ENCODE measurements at places on chromosomes 16 and 17.

- DNase-seq: peak; percentile 76
Measured at GRCh38 chr17:49694847-49695697, 12.7 kb downstream of the SLC35B1 start.

GRCh38 chr16:20624882-20625807 lies 49.0 kb upstream of the ACSM2B start:
- DNase-seq: no peak

DNA sequence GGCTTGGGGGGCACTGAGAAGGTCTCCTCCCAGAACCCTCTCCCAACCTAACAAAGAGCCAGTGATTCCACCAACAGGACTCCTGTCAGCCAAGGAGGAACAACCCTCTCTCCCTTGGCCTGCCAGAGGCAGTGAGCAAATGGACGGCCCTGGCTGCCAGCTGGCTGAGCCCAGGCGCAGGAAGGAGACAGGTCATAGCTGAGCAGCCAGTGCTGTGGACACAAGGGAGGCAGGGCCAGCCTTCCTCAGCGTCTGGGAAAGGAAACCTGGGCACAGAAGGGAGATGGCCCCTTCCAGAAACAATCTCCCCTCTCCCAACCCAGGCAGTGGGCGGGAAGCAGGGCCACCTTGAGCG lies 2.1 kb downstream of the MPO start:
- no peak for DNase-seq

DNA sequence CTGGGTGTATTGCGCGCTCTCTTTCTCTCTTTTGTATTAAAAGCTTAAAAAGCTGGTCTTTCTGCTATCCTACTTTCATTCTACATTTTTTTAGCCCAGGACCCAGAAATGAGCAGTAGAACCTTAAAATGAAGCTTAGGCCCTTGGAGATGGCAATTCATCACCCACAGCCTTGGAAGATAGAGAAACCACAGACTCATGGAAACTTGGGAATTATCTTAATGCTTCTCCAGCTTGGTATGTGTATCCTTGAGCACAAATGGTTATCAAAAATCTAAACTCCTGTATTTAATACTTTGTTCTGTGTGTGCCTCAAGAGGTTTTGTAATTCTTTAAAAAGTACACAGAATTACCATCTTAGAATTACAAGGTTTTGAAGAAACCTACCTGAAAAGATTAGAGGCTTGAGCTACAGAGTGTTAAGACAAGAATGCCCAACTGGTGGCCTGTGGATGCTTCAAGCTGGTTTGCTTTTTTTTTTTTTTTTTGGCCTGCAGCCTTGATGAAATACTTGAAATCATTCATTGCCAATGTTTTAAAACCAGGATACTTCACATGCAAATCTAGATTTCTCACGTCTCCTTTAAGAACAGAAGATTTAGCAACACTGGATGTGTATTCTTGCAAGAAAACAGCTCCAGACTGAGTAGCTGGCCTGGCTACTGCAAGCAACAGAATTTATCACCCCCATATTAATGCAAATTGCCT lies 105.0 kb downstream of the XYLT1 start:
- DNase-seq: no peak

DNA sequence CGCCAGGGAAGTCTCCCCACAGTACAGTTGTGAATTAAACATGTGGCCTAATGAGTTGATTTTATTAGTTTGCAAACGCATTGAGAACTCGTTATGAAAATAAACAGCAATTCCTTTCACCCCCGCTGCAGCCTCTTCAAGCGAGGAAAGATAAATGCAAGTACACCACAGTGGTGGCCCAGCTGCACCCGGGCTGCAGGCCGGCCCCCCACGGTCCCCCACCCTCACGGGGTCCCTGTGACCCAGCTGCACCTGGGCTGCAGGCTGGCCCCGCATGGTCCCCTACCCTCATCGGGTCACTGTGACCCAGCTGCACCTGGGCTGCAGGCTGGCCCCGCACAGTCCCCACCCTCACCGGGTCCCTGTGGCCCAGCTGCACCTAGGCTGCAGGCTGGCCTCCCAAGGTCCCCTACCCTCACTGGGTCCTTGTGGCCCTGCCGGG lies 32.2 kb downstream of the SDK2 start:
- DNase-seq: no peak

- no peak for DNase-seq
Measured at GRCh38 chr16:88355389-88356123, 27.2 kb upstream of the ZNF469 start.

DNA sequence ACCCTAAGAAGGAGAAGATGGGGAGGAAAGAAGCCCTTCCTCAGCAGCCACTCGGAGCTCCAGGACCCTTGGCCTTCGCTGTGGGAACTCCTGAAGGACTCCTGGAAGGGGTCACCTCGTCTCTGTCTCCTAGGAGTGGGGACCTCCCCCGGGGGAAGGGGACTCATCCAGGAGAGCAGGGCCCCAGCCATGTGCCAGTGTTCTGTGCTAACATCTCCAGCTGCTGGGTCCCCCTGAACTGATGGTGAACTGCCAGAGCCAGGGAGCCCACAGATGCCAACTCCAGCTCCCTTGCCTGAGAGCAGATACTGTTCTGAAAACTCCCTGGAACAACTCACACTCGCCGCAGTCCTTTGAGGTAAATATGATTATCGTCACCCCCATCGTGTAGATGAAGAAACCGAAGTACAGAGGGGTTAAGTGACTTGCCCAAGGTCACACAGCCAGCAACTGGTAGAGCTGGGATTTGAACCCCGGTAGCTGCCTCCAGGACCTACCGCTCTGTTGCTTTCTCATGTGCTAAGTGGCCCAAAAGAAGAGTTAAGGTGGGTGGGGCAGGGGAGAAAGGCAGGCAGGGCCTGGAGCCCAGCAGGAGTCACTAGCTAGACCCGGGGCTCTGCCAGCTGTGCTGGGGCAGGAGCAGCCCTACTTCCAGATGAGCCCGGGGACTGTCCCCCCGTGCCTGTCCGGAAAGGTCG lies 10.5 kb downstream of the TIMM22 start:
- DNase-seq: no peak

- no peak for DNase-seq
Measured at GRCh38 chr16:86089334-86089900, 190.5 kb downstream of the IRF8 start.

DNA sequence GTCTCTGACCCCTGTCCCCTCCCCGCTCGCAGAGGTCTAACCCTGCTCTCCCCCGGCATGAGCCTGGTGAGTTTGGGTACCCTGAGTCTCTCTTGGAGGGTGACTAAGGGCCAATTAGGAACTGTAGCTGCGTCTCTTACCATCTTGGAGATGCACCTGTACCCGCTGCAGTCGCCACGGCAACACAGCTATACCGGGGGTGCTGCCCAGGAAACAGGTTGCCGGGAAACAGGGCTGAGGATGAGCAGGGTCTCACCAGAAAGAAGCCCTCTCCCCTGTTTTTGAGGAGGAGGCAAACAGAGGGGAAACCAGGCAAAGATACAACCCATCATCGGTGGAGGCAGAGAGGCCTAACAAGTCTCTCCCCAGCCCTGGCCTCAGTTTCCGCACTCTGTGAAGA lies 140.2 kb downstream of the TMEM132E start:
- DNase-seq: no peak

- no peak for DNase-seq
Measured at GRCh38 chr16:85042167-85042526, 14.6 kb downstream of the KIAA0513 start.

DNA sequence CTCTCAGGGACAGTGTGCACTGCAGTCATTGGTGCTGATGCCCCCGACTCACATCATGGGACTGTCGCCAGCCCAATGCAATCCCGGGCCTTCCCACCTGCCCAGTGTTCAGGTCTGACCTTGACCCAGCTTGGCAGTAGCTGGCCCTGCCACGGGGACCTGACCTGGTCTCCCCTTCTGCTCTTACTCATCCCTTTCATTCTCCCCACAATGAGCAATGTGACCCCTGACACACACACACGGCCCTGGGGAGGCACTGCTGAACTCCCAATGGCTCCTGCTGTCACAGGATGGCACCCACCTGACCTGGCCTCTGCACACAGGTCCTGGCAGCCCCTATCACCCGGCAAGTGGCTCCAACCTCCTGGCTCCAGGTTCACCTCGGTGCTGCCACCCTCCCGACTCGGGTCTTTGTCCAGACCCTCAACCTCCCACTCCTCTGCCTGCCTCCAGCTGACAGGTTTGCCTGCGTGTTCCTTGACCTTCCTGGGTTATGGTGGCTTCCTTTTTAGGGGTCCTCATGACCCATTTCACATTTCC lies 6.6 kb downstream of the CD300C start:
- DNase-seq: no peak

DNA sequence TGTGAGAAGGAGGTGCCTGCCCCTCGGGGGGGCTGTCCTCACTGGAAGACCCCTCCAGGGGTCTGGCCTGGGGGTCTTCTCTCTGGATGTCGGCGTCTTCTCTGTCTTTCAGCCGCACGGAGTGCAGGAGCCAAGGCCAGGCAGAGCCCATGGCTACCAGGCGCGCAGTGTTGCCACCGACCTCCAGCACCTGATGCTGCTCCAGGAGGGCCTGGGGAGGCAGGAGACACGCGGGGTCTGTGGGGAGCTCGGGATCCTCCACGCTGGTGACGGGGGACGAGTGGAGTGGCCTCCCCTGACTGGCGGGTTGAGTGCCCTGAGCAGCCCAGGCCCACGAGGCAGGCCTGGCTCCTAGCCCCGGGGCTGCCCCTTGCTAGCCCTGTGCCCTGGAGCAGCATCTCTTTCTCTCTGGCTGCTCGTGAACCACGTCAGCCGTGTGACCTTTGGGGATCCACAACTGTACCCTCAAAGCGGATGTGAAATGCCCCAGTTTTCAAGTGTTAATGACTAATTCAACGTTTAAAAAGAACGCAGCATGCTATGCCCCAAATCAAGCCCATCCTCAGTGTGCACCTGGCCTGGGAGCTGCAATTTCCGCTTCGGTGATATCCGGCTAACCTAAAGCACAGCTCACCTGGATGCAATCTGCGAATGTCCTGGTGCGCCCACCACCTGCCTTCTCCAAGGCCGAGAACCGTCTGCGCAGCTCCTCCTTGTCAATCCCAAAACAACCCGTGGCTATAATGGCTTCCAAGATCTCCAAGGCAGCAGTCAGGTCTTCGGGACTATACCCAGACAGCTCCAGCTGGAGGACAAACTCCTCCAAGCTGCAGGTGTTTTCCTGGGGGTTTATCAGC lies 62.9 kb downstream of the IL21R start:
- DNase-seq: peak; percentile 37

DNA sequence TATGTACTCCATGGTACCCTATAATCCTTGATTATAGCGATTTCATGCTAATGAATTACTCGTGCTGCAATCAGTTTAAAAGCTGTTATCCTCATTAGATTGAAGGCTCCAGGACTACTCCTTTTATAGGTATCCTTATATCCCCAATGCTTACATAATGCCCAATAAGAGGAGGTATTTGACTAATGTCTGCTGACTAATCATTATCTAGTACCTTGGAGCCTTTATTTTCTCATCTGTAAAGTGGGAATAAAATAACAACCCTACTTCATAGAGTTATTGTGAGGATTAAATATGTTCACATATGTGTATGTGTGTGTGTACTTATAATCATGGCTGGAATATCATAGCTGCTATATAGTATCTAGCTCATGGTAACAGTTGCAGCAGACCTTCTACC lies 1031.5 kb downstream of the CDH11 start:
- no peak for DNase-seq

GRCh38 chr17:83083368-83084201 lies 4.2 kb downstream of the METRNL start:
- DNase-seq: peak; percentile 67

DNA sequence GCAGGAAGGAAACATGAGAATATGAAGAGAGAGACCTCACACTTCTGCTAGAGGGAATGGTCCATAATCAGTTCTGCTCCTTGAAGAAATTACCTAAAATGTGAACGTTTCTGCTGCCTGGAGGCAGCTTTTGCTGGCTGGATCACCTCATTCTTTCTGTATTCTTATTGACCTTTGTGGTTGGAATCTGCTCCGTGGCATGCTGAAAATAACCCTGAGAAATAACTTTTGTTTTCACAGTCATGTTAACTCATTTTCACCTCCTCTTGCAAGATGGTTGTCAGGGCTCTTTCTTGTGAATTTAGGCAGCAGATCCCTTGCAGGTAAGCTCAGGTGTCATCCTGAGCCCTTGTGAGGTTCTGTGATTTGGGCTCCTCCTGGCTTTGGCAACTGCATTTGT lies 70.2 kb downstream of the IRF8 start:
- DNase-seq: no peak

- DNase-seq: peak; percentile 36
Measured at GRCh38 chr17:7684851-7685532, 2.3 kb downstream of the TP53 start.

GRCh38 chr16:88809068-88809675 lies 2.6 kb downstream of the APRT start:
- no peak for DNase-seq

DNA sequence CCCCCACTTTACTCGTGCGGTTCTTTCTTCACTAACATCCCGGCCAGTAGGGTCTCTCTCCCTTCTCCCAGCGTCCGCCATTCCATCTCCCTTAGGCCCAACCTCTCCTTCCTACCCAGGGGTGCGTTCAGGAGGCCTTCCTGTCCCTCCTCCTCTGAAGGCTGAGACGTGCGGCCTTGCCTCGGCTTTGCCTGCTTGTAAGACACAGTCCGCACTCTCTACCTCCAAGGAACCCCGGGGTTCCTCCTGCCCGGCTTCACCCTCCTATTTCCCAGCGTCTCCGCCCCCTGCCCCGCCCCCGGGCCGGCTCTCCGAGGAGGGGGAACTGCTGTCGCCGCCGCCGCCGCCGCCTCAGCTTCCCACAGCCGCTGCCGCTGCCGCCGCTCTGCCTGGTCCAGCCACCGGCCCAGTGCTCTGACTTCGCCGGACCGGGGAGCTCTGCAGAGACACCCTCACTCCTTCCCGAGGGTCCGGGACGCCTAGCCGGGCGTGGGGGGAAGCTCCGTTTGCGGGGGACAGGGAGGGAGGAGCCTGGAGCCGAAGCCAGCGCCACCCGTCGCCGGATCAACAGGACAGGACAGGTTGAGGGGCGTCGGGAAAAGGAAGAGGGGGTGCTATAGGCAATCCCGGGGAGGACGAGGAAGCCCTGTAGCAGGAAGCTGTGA lies 1.2 kb upstream of the FGF11 start:
- DNase-seq: peak; percentile 49

GRCh38 chr17:30300818-30301217 lies 9.1 kb upstream of the BLMH start:
- no peak for DNase-seq

GRCh38 chr16:28193530-28194423 lies 18.0 kb downstream of the XPO6 start:
- peak; percentile 35 for DNase-seq

- no peak for DNase-seq
Measured at GRCh38 chr16:51449441-51449840, 298.4 kb upstream of the SALL1 start.

GRCh38 chr16:67241008-67241900 lies 6.0 kb downstream of the FHOD1 start:
- no peak for DNase-seq

All from CD4-positive, alpha-beta T cell treated with Interleukin-21 for 1 hour (primary cell).